ENCODE measurements at places on chromosomes 3 and 15.
A peak's percentile ranks its signal among the peaks of the same experiment; 100 is the strongest.

DNA sequence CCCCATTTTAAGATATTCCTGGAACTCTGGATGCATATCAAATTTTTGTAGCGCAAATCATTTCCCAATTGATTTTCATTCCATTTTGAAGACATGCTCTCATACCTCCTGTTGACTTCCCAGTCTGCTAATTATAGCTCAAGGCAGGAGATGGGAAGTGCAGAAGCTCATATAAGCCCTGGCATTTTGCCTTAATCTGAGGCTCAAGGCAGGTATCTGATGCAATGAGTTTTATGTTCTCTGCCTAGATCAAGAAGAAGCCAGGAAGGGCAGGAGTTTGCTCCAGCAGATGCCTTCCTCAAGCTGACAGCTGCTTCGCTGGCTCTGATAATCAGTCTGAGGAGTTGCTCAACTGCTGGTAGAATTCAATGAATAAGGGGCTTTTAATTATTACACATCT, 65.6 kb upstream of the NEDD4 start:
- DNase-seq: no peak

DNA sequence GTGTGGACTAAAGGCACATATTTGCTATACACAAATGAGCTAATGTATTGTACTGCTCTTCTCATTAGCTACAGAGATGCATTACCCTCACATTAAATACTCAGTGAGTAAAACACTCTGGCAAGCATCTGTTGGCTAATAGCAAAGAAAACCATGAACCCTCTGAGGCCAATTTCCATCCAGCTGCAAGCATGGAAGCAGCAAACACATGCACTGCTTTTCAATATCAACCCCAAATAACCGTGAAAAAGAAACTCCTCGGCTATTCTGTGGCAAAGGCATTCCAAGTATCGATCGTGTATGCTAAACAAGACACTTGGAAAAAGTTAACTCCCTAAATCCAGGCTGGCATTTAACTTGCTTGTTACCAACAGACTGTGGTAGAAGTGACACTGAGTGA, 67.0 kb downstream of the PEAK1 start:
- no peak for DNase-seq

DNA sequence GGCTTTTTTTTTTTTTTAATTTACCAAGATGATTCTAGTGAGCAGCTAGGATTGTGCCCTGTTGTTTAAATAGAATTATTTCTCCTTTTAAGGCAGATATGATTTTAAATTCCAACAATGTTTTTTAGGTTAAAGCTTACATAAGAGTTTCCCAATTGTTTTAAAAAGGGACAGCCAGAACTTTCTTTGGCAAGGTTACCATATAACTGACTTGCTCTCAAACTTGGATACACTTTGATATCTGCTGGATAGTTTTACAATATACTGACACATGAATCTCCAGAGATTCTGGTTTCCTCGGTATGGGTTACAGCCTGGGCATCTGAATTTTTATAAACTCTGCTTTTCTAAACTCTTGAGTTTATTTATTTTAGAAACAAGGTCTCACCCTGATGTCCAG, 134.3 kb upstream of the GADL1 start:
- no peak for DNase-seq

GRCh38 chr15:90086868-90087268, 15.4 kb downstream of the IDH2 start:
- no peak for DNase-seq

DNA sequence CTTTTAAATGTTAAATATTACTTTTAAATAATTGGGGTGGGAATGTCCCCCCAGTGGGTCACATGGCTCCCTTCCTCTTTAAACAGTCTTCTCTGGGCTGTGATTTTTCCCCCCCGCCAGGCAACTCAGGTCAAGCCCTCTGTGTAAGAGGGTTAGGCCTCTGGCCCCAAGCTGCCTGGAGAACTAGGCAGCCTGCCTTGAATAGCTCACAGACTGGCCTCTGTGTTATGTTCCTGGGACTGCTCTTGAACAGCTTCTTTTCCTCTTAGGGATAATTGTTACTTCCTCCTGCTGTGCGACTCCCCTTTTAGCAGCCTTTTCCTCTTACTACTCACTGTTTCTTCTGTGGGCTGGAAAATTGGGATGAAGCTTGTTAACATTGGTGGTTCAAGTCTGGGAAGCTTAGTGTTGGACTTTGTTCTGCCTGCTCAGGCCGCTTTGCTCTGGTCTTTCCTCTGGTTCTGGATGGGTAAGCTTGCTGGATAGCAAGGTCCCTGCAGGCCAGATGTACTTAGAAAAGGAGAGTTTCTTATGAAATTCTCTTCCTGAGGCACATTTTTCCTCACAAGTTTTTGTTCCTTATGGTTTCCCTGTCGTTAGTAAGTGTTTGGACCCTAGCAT, 2.2 kb downstream of the TEX264 start:
- no peak for DNase-seq

DNA sequence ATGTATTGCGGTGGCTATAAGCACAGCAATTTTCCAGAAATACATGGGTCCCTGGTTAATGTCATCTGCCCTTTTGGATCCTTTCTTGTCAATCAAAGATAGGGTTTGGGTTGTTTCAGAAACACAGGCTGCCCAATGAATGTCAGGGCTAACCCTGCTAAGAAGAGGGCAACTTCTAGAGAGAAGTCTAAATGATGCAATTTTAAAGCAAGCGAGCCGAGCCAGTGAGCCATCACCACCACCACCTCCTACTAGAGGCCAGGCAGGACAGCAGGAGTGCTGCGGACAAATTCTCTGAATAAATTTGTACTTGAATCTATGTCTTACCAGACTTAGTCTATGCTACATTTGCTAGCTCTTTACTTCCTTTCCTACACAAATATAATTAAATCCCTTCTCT, 248.4 kb downstream of the CTNNB1 start:
- DNase-seq: no peak

DNA sequence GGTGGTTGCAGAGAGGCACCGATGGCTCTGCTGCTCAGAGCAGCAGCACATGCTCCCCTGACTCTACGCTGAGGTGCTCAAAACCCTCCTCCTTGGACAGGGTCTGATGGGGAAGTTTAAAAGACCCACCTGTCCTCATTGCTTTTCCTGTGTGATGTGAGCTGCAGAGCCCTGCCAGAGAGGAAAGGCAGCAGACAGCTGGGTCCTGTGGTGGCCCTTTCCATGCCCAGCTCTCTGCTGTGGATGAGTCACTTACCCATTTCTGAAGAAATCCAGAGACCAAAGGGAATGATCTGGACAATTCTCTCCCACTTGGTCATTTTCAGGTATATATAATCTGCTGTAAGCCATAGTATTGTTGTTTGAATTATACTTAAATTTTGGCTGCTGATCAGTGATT, 121.7 kb downstream of the CHDH start:
- no peak for DNase-seq

- no peak for DNase-seq
These were observed 24.4 kb downstream of the WDR76 start for GRCh38 chr15:43851251-43851650.

DNA sequence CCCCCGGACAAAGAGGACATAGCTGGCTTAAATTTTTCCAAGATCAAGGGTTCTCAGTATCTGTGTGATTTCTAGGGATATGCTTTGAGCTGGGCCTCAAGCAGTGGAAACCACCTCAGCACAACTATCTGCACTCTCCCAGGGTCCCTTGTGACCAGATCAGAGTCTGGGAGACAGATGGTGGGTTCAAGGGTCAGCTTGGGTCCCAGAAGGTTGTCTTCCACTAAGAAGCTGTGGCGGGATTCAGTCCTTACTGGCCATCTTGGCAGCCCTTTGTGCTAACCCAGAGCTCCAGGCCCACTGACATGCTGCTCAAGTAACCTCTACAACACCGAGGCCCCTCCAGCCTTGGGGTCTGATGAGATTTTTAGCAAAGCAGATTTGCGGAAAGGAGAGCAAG, 2.7 kb downstream of the INSYN1 start:
- no peak for DNase-seq

DNA sequence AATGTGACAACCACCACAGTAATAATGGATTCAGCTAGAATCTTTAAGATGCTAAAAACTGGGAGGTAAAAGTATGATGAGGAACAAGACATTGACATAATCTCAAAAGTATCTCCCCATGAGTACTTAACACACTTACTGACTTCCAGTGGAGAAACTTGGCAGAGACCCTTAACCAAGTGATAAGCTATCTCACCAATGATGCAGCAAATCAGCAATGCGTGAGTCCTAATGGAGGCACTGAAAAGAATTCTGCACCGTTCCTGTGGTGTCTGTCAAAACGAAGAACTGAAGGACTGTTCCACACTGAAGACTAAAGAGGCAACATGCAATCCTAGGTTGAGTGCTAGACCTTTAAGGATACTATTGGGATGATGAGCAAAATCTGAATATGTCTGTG, 67.9 kb upstream of the OCA2 start:
- DNase-seq: no peak

DNA sequence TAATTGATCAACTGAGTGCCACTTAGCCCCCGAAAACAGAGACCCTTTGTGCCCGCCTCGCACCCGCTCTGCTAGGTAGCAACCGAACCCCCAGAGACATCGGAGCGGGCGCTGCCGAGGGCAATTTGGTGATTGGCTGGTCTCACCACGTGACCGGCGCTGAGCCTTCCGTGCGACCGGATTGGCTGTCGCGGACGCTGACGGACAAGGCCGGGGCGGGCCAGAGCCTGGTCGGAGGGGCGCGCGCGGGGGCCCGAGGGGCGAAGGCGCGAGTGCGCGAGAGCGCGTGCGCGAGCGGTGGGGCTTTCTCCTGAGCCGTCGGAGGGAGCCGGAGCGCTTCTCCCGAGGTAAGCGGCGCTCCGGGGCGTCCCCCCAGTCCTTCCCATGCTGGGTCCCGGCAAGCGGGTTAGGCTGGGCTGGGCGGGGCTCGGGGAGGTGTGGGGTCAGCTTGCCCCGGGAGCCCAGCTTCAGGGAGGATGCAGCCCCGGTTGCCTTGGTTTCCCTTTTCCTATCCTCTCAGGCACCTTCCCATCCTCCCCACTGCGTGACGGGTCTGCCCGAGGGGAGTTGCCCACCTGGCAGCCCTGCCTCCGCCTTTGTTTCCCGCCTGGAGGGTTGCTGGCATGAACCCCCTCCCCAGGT, at the start of gene TMEM108:
Gene TMEM108, plus strand, starts transcription at position 303 of the 642 bp plus-strand sequence.
- DNase-seq: peak; percentile 1

DNA sequence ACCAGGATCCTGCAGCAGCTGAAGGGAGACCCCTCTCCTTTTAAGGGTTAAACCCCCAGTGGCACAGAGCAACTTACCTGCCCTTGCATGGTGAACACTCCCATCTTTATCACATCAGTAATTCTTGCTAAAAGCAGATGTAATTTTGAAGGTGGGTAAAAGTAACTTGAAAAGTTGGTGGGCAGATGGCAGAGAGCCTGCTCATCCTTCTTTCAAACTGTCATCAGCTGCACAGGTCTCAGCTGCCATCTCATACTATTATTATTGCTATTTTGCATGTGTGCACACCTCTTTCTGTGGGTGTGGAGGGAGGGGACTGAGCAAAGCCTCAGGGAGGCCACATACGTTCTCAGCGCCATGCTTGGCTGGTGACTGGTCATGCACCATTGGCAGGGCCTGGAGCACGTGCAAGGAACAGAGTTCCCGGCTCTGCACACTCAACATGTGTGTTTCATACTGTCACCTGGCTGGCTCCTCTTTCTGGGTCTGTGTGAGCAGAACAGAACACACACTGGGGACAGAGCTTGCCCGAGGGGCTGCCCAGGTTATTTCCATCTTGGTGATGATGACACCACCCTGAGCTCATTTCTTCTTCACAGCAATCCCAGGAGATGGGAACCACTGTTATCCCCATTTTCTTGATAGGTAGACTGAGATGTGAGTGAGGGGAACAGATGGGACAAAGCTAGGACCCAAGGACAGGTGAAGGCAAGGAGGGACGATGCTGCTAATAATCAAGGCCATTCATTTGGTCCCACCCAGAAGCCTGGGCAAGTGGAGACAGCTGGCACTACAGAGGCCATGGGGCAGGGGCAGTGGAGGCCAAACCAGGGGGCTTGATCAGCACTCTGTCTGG, 95.8 kb upstream of the KLF13 start:
- no peak for DNase-seq

- no peak for DNase-seq
These were observed 19.9 kb downstream of the CIP2A start for GRCh38 chr3:108569336-108569735.

- no peak for DNase-seq
These were observed 166.9 kb downstream of the UACA start for GRCh38 chr15:70596354-70597055.

GRCh38 chr15:63969652-63970421, 76.4 kb downstream of the DAPK2 start:
- no peak for DNase-seq

DNA sequence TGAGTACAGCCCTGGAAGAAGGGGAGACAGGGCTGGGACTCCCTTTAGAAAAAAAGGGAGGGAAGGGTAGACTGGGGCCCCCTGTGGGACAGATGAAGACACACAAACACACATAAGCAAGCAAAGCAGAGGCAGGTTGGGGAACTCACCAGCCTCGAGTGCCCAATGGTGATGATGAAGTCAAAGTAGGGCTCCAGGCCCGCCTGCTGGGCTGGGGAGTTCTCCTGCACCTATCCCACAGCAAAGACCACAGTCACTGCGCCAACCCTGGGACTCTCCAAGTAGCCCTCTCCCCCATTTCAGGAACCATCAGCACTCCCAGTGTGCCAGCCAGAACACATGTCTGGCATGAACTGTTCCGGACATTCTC, 4.1 kb downstream of the GORASP1 start:
- DNase-seq: no peak

- DNase-seq: peak; percentile 41
These were observed 104.9 kb upstream of the ASB14 start for GRCh38 chr3:57397175-57398026.

GRCh38 chr3:146077181-146077580, 83.8 kb downstream of the PLOD2 start:
- DNase-seq: no peak

DNA sequence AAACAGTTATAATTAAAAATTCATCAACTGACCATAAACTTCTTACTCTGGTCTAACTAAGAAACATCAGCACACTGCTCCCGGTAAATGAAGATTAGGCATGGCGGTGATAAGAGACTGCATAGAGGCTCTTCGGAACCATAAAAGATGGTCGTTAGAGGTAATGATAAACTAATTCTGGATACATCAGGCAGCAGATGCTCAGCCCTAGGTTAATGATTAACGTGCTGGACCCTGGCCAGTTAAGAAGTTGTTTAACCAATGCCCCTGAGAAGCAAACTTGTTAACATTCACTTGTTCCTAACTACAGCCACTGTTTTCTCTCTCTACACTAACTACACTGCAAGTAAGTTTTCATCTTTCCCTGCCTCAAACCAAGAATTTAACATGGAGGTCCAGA, 111.5 kb downstream of the PDZRN3 start:
- no peak for DNase-seq

DNA sequence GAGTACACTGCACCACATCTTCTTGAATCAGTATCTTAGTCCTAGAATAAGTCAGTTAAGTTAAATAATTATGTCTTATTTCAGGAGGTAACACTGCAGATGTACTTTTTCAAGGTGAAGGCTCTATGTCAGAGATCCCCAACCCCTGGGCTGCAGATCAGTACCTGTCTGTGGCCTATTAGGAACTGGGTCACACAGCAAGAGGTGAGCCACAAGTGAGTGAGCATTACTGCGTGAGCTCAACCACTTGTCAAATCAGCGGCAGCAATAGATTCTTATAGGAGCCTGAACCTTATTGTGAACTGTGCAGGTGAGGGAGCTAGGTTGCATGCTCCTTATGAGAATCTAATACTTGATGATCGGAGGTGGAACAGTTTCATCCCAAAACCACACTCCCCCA, 851.9 kb upstream of the ALCAM start:
- no peak for DNase-seq

GRCh38 chr15:40512440-40512839, 41.7 kb downstream of the CHST14 start:
- DNase-seq: no peak
